NCI-H2081 treated with DMSO at 0.1 percent for 48 hours (cell line): ENCODE measurements at places on chromosomes 7 and 10.

DNA sequence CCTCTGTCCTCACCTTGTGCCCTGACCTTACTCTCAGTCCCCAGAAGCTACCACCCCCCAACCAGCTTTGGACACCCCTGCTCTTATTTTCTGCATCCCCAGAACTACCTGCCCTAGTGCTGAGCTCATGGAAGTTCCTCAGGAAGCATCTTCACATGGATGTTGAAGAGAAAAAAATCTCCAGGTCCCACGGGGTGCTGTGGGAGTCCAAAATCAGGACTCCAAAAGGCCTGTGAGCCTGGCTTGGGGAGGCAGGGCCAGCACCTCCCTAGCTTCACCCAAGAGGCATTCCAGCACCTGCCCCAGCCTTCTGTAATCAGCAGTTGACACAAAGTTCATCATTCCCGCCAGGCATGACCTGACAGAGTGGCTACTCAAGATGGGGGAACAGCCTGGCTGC is 20.7 kb upstream of the GDF10 start:
- DNase-seq = no peak

DNA sequence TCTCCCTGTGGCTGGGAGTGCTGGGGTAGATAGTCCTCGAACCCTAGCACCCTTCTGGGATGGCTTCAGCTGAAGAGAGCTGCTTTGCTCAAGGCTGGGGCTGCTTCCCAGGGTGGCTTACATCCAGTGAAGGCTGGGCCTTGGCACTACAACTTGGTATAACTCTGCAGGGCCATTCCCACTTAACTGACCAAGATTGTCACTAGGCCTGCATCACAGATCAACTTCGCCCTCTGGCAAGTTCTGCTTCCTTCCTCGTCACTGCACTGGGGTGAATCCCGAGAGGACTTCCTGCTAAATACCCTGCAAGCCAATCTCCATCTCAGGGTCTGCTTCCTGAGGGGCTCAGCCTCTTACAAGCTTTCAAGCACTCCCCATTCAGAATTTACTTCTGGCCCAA is 195.2 kb downstream of the DOCK4 start:
- DNase-seq = no peak

DNA sequence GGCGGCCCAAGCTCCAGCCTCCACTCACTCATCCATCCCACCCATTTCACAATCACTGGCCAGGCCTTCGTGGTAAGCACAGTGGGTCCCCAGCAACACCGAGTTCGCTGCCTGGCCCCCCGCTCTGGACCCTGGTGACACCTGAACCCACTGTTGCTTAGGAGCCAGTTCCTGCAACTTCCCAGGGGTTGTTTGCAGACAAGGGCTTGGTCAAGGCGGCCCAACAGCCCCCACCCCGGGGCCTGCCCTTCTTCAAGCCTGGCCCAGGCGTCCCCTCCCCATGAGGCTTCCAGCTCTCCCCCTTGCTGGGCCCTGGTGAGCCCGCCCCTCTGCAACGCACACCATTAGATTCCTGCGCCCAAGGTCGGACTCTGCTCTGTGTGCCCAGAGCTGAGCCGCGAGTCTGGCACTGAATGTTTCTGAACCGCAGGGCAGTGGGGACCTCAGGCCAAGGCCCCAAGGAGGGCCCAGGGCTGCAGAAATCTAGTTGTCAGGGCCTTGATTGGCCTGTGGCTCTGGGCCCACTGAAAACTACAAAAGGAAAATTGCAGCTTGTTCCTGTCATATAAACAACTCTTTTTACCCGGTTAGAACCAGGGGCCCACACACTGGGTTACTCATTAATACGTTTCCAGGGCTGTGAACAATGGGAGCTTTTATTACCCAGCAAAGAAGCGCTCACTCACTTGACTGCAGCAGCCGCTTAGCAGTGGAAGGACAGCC is 2.1 kb upstream of the COX19 start:
- DNase-seq = no peak

DNA sequence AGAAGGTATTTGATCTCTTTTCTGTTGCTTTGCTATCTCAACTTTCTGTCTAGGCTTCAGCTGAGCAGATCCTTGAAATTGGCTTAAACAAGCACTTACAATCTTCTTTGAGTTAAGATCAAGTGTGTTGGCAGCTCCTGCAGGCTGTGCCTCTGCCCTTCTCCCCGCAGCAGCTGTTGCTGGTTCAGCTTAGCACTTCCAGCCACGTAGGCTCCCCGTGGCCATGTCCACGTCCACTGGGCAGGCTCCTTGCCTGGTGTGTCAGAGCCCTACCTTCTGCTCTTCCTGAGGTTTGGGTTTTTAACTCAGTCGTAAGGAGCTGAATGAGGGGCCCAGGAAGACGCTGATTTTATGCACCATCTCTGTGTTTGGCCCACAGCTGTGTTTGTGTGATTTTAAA is 47.2 kb downstream of the CAMK1D start:
- DNase-seq = no peak

DNA sequence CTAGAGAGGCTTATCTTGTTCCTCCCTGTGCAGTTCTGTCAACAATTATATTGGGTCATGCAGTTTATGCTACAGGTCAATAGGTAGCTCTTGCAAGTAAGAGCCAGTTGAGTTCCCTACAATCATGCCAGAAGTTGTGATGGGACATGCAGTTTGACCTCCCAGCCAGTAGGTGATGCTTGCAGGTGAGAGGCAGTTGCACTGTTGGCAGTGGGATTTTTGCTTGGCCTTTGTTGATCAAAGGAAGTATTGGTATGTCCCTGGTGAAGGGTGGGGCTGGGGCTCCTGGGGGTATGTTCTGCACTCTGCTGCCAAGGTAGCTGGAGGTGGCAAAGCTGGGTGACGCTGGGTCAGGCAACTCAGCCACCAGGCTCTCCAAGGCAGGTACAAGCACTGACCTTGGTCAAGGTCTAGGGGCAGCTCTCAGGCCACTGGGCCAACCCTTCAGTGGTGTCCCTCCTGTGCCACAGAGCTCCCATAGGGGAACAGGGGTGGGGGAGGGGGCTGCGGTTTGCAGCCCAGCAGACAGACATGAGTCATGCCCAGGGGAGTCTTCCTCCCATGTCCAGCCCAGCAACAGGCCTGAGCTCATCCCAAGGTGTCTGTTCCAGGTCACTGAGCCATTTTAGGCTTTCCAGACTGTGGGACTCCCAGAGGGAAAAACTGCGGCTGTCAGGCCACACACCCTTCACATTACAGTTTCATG is 43.3 kb downstream of the MEOX2 start:
- no peak for DNase-seq

DNA sequence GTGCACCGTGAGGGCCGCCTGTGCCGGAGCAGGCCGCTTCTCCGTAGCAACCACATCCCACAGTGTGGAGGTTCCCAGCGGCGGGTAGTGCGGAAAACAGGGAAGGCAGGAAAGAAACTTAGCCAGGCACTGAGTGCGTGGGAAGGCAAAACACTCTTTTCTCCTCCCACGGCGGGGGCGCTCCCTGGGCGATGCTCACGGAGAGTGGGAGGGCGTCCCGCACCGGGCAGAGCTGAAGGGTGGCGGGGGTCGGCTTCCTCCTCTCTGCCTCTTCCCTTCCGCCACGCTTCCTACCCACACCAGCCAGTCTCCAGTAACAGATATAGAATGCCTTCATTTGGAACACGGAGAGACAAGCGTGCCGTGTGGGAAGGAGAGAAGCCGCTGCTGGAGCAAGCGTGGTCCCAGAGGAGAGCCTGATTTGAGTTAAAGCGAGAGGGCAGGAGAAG is 252.5 kb downstream of the PAXIP1 start:
- no peak for DNase-seq

DNA sequence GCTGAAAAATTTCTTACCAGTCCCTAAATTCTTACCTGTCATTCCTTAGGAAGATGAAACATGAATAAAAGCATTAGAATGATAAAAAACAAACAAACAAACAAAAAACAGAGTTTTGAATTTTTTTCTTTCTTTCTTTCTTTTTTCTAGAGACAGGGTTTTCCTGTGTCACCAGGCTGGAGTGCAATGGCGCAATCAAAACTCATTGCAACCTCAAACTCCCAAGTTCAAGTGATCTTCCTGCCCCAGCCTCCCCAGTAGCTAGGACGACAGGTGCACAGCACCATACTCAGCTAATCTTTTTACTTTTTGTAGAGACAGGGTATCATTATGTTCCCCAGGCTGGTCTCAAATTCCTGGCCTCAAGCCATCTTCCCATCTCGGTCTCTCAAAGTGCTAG is 26.5 kb downstream of the NT5C2 start:
- no peak for DNase-seq

GRCh38 chr7:148049068-148049467 is 541.5 kb upstream of the C7orf33 start:
- DNase-seq = no peak

GRCh38 chr10:119233821-119234220 is 26.4 kb downstream of the GRK5 start:
- no peak for DNase-seq

- no peak for DNase-seq
Measured at GRCh38 chr10:29737074-29737593, 102.4 kb upstream of the SVIL start.

DNA sequence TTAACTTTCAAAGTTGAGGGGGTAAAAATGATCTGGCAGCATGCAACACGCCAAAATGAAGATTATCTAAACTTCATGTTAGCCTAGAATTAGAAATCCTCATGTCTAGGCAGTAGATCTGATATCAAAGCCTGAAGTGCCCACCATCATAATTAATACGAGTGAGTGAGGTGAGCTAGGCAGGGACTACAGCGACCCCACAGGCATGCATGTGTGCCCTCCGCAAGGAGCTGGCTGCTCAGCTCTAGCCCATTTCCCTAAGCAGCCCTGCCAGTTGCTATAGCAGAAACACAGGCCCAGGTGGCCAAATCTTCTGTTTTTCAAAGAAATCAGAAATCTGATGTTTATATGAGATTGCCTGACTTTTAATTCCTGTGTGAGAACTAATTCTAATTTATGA is 93.1 kb upstream of the IFRD1 start:
- DNase-seq = no peak

GRCh38 chr10:27448921-27449320 is 55.2 kb upstream of the RAB18 start:
- no peak for DNase-seq

GRCh38 chr10:80660736-80661135 is 123.0 kb downstream of the SH2D4B start:
- no peak for DNase-seq

GRCh38 chr10:60717852-60718251 is 60.4 kb upstream of the CDK1 start:
- DNase-seq = no peak

DNA sequence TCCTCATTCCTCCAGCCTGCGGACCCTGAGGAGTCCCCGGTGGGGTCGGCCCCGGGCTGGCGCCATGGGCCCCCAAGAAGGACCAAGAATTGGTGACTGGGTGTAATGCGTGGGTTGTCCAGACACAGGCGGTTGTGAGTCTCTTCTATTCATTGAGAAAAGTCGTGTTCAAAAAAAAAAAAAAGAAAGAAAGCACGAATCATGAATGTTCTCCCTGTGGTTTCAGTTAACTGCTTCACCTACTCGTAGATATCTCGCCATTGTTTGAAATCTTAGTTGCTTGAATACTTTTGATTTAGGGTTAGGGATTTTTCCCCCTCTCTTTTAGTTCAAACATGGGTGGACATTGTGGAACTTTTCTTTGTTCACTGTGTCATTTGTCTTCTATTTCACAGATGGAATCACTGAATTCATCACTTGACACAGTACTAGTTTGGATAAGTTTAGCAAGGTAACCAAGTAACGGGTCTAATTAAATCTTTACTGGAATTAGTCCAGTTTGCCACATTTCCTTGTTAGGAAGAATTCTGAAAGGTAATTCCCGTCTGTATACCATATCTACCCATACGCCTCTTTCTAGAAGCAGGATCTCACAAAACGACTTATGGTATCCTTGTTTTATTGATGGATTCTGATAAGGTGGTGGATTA is 775 bp downstream of the STARD3NL start:
- no peak for DNase-seq

DNA sequence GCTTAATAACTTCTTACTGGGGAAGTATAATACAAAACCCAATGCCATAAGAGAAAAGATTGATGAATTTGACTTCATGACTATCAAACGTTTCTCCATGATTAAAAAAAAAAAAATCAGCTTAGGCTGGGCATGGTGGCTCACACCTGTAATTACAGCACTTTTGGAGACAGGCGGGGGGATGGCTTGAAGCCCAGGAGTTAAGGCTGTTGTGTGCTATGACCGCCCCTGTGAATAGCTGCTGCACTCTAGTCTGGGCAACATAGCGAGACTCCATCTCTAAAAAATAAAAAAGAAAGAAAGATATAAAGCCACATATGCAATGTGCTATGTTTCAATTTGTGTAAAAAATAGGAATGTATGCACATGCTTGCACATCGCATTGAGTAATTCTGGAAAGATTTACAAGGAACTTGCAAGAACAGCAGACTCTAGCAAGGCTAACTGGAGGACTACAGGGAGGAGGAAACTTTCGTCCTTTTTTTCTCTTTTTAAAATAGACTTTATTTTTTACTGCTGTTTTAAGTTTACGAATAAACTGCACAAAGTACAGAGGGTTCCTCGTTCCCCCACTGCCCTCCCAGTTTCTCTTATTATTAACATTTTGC is 10.3 kb upstream of the RARRES2 start:
- no peak for DNase-seq

GRCh38 chr10:50395271-50395670 is 144.0 kb upstream of the ASAH2 start:
- no peak for DNase-seq

- no peak for DNase-seq
Measured at GRCh38 chr10:118963933-118964332, 65.6 kb upstream of the NANOS1 start.

GRCh38 chr7:2820508-2820934 is 23.6 kb downstream of the GNA12 start:
- DNase-seq = no peak

DNA sequence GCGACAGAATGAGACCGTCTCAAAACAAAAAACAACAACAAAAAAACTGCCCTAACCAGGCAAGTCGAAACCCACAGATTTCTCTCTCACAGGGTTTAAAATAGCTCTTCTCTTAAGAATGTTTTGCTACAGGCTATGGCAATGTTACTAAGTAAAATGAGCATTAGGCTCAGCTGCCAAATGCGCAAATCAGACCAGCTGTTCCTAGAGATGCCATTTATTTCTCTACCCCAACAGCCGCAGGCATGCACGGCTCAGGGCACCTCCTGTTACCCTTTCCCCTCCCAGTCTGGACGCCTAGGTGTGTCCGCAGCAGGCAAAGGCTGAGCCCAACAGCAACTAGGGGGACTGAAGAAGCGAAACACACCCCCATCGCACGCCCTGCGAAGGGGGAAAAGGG is 168.3 kb upstream of the MBL2 start:
- no peak for DNase-seq

DNA sequence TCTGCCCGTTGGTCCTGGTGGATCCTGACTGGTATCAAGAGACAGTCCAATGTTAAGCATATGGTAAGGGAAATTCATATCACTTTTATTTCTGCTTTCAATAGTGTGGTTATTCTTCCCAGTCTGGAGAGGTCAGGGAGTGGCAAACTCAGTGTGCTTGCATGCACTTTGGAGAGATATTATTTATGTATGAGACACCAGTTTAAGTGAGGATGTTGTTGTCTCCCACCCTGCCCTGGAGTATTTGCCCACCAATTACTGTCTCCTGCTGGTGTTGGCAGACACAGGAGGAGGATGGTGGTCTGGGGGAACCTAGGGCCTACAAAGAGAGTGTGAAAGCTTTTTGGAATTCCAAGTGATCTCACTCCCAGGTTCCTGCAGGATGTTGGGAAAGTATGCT is 59.7 kb downstream of the OR13A1 start:
- DNase-seq = no peak

- DNase-seq = no peak
Measured at GRCh38 chr7:138610671-138611170, 90.4 kb downstream of the SVOPL start.

- no peak for DNase-seq
Measured at GRCh38 chr10:117130862-117131375, 7.2 kb downstream of the VAX1 start.
